ENCODE measurements at places on chromosomes 7 and 10.
A peak's percentile ranks its signal among the peaks of the same experiment; 100 is the strongest.

DNA sequence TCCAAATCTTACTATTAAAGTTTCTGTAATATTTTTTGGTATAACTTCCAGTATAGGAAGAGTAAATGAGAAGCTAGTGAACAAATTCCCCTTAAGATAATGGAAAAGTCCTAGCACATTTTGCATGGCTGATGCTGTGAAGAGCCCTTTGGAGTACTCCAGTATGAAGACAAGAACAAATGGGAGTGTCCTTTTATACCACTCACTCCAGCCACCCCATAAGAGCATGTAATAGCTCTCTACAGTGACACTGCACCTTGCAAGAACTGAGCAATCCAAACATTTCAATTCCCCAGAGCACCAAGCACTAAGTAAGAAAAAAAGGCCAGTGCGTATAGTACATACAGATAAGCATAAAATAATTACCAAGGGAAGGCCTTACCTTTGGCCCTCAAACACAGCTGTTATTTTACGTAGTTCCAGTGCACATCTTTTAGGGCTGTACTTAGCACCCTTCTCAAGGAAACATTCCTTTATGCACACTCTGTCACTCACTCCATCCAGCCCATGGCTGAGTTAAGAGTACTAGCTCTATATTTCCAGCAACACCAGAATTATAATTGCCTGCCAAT is 135.4 kb downstream of the ST7 start:
- ATAC-seq: no peak

- peak; percentile 68 for ATAC-seq
Observed at GRCh38 chr7:41624818-41625217, 78.1 kb downstream of the INHBA start.

- ATAC-seq: peak; percentile 49
Observed at GRCh38 chr7:75945297-75946168, 30.6 kb downstream of the POR start.

GRCh38 chr10:80690434-80690833 is 152.7 kb downstream of the SH2D4B start:
- no peak for ATAC-seq

- no peak for ATAC-seq
Observed at GRCh38 chr10:101708870-101709269, 13.9 kb upstream of the FBXW4 start.

DNA sequence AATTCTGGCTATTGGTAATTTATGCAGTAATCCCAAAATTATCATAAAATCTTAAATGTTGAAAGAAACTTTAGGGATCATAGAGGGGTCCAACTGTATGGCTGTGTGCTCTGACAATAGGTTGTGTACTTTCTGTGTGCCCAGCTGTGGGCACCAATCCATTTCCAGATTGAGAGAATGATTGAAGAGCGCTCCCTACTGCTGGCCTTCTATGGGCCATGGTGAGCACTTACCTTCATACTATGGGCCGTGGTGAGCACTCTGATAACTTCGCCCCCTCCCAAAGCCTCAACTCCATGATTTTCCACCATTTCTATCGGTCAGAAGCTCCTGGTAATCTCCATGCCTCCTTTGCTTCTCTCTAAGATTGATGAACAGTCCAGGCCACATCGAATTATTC is 118.6 kb downstream of the STRA8 start:
- peak; percentile 51 for ATAC-seq

DNA sequence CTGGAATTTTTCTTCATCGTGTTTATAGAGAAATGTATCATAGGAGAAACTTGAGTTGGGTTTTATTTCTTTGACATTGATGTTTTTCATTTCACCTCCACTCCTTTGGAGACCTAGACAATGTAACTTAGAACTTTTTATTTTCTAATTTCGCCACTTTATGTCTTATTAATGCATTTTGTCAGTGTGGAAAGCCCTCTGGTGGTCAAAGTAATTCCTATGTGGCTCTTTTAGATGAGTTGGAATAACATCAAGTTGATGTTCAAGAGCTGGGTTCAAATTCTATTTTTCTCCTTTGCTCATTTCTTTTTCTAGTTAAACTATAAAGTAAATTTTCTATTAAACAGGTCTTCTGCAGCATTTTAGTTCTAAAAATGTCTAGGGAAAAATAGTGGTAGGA is 478.6 kb downstream of the LRMDA start:
- 0 out of 3 replicates have a peak, but pooled peaks have one; percentile 35 for ATAC-seq

DNA sequence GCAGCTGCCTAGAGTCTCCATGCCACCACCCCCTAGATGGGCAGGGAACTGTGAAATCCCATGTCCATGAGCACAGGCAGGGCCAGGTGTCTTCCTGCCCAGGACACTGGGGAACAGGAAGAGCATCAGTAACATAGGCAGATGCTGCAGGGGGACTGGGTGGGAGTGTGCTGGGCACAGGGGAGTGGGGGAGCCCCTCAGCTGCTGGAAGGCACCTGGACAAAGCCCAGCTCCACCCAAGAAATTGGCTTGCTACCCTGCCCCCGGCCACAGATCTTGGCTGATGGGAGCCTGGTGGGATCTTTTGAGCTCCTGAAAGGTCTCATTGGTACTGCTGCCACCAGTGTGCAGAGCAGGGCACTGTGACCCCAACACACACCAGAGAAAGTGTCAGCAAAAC is 66.7 kb downstream of the TCERG1L start:
- ATAC-seq: no peak

- 0 out of 3 replicates have a peak, but pooled peaks have one; percentile 24 for ATAC-seq
Observed at GRCh38 chr7:127239814-127240213, 12.9 kb downstream of the GRM8 start.

DNA sequence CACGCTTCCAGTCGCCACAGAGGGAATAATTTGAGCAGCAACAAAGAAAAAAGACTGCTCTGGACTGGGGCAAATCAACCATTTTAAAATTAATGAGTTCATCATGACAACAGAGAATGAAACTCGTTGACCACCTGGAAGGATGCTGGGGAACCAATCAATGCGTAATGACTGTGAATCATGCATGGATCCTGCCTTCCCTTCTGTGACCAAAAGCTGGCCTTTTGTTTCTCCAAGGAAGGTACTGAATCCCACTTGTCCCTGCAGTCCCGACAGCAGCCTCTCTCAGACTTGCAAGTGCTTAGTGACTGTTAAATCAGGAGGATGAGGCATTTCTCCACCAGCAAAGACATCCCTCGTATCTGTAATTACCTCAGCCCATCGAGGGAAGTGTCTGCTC is 68.0 kb upstream of the TNS3 start:
- ATAC-seq: no peak
